Epithelial cell of esophagus (primary cell): ENCODE measurements at places on chromosomes 13 and 19.

DNA sequence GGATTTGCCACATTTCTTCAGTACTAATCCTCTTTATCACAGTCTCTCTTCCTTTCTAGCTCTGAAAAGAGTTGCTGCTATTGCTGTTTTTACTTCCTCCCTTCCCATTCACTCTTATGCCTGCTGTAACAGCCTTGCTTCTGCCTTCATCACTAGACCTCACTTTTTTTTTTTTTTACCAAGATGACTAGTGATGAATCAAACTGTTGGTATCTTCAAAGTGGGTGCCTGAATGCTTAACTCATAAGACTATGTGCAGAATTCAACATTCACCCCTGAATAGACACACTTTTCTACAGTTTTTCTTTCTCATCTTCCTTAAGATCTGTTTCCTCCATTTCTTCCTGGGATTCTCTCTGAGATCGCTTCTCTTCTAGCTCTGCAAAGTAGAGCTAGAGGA lies 217.2 kb upstream of the HTR2A start:
- peak; percentile 78 for DNase-seq

GRCh38 chr13:44140146-44140545 lies 233.5 kb upstream of the SERP2 start:
- no peak for DNase-seq

DNA sequence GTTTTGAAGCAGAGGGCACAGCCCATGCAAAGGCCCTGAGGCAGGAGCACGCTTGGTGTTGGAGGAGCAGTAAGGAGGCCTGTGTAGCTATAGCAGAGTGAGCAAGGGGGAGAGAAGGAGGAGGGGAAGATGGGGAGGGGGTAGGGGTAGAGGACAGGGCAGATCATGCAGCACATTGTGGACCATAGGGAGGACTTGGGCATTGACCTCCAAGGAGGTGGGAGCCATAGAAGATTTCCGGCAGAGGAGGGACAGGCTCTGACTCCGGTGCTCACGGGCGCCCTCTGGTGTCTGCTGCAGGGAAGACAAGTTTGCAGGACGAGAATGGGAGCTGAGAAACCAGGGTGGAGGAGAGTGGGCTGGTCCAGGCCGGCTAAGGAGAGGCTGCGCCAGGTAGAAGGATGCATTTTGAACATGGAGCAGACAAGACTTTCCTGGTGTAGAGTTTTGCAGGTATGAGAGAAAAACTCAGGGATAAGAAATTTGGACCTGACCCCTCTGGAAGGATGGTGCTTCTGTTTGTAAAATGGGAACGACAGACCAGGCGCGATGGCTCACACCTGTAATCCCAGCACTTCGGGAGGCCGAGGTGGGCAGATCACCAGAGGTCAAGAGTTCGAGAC lies 13.7 kb upstream of the CREB3L3 start:
- peak; percentile 72 for DNase-seq

DNA sequence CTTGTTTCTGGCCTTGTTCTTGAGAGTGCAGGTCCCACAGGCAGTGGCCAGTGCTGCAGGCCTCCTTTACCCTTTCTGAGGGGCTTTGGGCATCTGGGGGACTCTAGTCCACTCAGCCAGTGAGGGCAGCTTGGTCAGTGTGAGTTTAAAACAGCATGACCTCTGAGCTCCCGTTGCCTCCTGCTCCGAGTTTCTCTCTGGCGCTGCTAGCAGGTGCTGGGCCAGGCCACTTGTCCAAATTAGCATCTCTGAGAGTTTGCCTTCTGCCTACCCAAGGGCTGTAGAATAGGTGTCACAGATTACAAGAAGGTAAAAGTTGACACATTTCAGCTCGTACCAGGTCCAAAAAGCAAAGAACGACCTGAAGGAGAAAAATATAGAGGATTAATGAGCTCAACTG lies 105.9 kb downstream of the SIPA1L3 start:
- DNase-seq: no peak

DNA sequence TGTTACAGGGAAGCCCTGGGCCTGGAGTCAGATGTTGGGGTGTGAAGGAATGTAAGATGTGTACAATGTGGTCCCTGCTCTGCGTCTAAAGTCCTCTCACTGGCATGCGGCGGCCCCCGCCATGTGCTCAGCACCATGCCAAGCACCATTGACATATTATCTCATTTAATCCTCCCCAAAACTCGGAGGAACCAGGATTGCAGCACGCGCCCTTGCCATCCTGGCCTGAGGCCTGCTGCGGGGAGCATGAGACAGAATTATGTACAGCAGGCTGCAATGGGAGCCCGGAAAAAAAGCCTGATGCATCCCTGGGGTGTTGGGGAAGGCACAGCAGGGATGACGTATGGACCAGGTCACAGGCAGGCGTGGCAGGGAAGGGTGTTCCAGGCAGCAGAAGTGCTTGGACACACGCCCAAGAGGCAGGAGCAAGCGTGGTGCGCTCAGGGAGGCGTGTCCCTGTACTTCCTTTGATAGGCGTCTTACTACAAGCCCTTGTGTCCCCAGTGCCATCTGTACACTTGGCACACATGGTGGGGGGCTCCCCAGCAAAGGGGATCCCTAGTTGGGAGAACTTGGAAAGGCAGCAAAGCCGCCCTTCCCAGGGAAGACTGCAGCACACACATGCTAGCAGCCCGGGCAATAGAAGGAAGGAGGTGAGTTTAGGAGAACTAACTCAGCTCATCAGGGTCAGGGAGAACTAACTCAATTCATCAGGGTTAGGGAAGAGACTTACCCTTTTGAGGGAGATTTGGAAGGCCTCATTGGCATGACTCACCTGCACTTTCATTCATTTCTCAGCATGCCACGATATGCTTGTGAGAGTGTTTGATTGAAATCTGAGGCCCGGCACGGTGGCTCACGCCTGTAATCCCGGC lies 3.4 kb downstream of the EVI5L start:
- DNase-seq: peak; percentile 93

DNA sequence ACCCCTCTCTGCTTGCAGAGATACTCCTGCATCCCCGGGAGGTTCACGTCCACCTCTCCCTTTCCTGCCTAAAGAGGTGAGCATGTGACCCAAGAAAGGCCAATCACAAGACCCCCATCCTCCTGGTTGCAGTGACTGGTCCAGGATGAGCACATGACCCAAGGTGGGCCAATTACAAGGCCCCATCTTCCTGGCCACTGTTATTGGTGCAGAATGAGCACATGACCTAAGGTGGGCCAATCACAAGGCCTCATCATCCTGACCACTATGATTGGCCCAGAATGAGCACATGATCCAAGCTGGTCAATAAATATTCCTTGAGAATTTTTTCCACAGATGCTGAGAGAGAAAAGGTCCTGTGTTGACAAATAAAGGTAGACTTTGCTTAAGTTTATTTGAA lies 350.7 kb downstream of the EFNB2 start:
- no peak for DNase-seq

GRCh38 chr19:18795540-18795939 lies 4.4 kb upstream of the COMP start:
- DNase-seq: peak; percentile 58

DNA sequence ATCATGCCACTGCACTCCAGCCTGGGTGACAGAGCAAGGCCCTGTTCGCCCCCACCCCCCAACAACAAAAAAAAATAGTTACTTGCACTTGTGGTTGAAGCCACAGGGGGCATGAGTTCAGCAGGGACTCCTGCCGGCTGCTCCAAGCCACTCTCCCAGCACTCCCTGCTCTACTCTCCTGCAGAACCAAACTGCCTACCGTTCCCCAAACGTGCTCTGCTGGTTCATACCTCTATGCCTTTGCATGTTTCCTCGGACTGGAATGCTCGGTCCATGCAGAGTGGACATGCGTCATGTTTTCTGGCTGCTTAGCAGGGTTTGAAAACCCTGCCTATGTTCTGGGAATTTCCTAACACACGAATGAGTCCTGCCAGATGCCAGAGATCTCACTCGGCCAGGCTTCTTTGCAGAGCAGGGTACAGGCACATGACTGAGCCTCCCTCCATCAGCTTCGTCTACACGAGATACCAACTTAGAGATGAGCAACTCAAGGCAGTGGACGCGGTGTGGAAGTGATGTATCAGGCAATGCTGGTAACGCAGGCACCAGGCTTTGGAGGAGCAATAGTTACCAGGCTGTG lies 8.5 kb upstream of the SLC25A15 start:
- peak; percentile 51 for DNase-seq

GRCh38 chr19:54147676-54148075 lies 10.1 kb downstream of the CNOT3 start:
- DNase-seq: no peak

GRCh38 chr19:48837051-48837524 lies 797 bp upstream of the HSD17B14 start:
- peak; percentile 65 for DNase-seq

DNA sequence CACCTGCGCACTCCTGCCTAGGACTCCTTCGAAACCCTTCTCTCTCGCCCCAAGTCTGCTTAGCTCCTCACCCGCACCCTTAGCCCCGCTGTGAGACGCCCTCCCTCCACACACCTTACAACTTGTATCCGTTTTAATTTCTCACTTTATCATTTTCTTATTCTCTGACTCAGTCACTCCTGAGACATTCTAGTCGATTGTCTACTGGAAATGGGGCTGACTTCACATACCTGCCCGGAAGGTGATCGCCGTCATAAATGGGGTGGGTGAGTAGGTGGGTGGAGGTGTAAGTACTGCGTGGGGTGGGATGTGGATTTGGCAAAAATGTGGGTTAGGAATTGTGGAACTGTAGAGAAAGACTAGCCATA lies 714 bp downstream of the NDFIP2 start:
- DNase-seq: peak; percentile 82

DNA sequence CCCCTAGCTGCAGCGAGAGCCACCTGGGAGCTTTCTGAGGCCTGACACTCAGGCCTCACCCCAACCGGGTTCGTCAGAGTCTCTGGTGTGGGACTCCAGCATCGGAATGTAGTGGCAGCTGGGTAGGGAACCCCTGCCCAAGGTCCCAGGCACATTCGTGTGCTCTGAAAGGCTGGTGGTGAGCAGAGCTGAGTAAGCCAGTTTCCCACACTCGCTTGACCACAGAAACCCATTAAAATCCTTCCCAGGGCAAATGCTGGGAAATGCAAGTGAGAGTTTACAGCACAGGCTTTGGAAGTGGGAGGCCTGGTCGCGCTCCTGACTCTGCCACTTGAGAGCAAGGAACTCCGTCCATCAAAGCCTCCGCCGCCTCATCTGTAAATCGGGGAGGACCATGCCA lies 4.2 kb downstream of the TRAPPC6A start:
- DNase-seq: no peak

GRCh38 chr19:39160889-39161672 lies 35.5 kb downstream of the PAK4 start:
- peak; percentile 78 for DNase-seq

GRCh38 chr19:35313587-35313986 lies 15.4 kb upstream of the CD22 start:
- DNase-seq: no peak

DNA sequence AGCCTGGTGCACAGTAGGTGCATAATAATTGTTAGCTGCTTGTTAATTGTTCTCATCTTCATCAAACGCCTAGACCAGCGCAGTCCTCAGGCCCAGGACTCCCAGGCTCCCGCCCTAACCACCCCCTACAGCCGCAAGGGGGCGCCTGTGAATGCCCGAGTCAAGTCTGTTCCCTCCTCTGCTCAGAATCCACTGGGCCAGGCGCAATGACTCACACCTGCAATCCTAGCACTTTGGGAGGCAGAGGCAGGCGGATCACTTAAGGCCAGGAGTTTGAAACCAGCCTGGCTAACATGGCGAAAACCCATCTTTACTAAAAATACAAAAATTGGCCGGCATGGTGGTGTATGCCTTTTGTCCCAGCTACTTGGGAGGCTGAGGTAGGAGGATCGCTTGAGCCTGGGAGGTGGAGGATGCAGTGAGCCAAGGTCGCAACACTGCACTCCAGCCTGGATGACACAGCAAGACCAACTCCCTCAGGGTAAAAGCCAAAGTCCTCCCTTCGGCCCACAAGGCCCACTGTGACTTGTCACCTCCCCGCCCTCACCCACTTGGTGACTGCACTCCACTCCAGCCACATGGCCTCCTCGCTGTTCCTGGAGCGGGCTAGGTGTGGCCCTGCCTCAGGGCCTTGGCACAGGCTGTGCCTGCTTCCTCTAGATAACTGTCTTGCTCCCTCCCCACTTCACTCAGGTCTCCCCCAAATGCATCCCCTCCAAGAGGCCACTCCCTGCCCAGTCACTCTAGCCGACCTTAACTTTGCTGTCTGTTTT lies 9.1 kb downstream of the ZNF653 start:
- DNase-seq: peak; percentile 91

GRCh38 chr19:51001515-51001914 lies at the start of gene KLK8:
Gene KLK8, minus strand, starts transcription at chr19:51001604. Its CDS starts 437 bp downstream, at chr19:51001167.
- no peak for DNase-seq

- no peak for DNase-seq
Measured at GRCh38 chr19:53958823-53959757, 3.6 kb upstream of the CACNG8 start.

DNA sequence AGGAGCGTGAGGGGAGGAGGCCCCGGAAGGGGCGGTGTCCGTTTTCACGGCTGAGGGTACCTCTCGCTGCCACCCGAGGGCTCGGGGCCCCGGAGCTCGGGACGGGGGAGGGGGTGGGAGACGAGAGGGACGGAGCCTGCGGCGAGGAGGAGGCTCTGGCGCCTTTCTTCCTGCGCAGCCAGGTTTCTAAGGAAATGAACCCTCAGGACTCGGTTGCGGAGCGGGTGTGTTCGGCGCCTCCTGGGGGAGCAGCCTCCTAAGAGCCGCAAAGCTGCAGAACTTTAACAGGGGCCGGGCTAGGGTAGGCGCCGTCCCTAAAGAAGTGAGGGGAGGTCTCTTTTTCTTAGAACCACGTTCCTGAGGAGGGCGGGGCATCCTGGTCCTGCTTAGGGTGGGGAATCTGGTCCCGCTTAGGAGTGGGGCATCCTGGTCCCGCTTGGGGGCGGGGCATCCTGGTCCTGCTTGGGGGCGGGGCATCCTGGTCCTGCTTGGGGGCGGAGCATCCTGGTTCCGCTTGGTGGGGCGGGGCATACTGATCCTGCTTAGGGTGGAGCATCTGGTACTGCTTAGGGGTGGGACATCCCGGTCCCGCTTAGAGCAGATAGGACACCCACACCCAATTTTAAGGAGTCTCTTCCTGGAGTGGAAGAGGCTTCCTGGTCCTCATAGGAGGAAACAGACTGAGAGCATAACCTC lies 6.2 kb downstream of the SYT5 start:
- DNase-seq: peak; percentile 80

DNA sequence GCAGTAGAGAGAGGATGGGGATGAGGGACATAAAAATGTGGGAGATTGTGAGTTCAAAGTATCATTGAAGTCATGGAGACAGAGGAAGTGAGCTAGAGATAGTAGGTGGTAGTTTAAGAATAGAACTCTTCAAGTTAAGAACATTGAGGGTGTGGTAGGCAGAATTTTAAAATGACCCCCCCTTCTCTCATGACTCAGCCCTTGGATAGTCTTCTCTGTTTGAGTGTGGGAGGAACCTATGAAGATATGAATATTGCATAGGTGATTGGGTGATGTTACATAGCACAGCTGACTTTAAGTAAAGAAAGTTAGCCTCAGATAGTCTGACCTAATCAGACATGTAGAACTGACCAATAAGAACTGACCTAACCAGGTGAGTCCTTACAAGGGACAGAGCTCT lies 418.6 kb downstream of the FOXO1 start:
- DNase-seq: peak; percentile 55

- DNase-seq: no peak
Measured at GRCh38 chr19:41161903-41162302, 31.1 kb upstream of the CYP2S1 start.

- DNase-seq: peak; percentile 58
Measured at GRCh38 chr13:80955501-80955900, 614.6 kb upstream of the SPRY2 start.
